ENCODE measurements at places on chromosomes 12 and 14. TPM values are rescaled to one million over a fixed set of nuclear protein-coding genes. Genes with fewer than 3 reads are reported as not detected.

The STXBP6 gene
- not detected for total RNA-seq

The KIF26A gene
- 0.66 TPM for total RNA-seq

The CLEC1A gene
- total RNA-seq: not detected

The TM9SF1 gene
- total RNA-seq: 45.3 TPM

All from T-helper 1 cell treated with Interleukin-12 subunit alpha and Interleukin-12 subunit beta and Interleukin-4 antibody, amounts not matched to agents 30 ng/mL and 1 ng/mL, for 36 hours (primary cell).